MCF 10A (cell line): ENCODE measurements at places on chromosomes 5 and 9.
A peak's percentile ranks its signal among the peaks of the same experiment; 100 is the strongest.

DNA sequence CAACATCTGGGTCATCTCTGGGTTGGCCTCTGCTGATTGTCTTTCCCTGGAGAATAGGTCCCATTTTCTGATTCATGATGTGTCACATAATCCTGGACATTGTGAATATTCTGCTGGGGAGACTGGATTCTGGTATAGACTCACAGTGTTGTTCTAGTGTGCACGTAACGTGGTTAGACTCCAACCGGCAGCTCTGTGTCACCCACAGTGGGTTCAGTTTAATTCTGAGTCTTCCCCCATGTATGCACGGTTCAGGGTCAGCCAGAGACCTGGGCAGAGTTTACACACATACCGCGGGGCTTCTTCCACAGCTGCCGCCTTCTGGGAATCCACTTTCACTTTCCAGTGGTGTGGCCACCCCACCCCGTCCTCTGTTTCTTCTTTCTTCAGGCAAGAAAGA lies 38.0 kb upstream of the LRRC14B start:
- no peak overlapping the region for H3K4me3 ChIP-seq
- H3K27me3 ChIP-seq: peaks cover 9% of the 10 kb centered on the region
- H3K36me3 ChIP-seq: no peaks in the 10 kb centered on the region

GRCh38 chr5:17064241-17064640 lies 128.2 kb upstream of the MYO10 start:
- no peak overlapping the region for H3K27ac ChIP-seq
- no peaks in the 10 kb centered on the region for H3K4me1 ChIP-seq

GRCh38 chr9:109466623-109467590 lies 31.2 kb downstream of the PTPN3 start:
- peak overlapping the region; percentile 41 for H3K4me3 ChIP-seq
- peak overlapping the region; percentile 17 for H3K27ac ChIP-seq
- H3K36me3 ChIP-seq: peaks cover 6% of the 10 kb centered on the region
- no peaks in the 10 kb centered on the region for H3K27me3 ChIP-seq

DNA sequence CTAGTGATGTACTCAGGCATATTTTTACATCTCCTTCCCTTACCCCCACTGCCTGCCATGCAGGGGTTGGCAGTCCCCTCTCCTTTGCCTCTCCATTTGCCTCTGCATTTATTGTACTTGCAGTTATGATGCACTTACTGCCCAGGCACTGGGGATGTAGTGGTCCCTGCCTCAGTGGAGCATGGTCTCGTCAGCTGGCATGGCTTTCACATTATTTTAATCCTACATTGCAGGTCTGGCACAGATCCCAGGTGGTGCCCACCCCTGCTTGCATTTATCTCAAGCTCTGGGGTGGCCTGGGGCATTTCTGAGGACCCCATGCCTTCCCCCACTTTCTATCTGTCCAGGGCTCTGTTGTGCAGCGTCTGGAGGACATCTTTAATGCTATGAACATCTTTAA lies 23.2 kb upstream of the PITX1 start:
- H3K27ac ChIP-seq: no peak overlapping the region
- H3K4me1 ChIP-seq: no peaks in the 10 kb centered on the region
- no peak overlapping the region for H3K4me3 ChIP-seq
- DNase-seq: no peak
- H3K36me3 ChIP-seq: no peaks in the 10 kb centered on the region
- H3K27me3 ChIP-seq: no peaks in the 10 kb centered on the region

- no peak overlapping the region for H3K27ac ChIP-seq
- H3K4me1 ChIP-seq: no peaks in the 10 kb centered on the region
- no peak overlapping the region for H3K4me3 ChIP-seq
- DNase-seq: no peak
- no peaks in the 10 kb centered on the region for H3K36me3 ChIP-seq
Measured at GRCh38 chr5:114726131-114726530, 364.3 kb downstream of the KCNN2 start.

DNA sequence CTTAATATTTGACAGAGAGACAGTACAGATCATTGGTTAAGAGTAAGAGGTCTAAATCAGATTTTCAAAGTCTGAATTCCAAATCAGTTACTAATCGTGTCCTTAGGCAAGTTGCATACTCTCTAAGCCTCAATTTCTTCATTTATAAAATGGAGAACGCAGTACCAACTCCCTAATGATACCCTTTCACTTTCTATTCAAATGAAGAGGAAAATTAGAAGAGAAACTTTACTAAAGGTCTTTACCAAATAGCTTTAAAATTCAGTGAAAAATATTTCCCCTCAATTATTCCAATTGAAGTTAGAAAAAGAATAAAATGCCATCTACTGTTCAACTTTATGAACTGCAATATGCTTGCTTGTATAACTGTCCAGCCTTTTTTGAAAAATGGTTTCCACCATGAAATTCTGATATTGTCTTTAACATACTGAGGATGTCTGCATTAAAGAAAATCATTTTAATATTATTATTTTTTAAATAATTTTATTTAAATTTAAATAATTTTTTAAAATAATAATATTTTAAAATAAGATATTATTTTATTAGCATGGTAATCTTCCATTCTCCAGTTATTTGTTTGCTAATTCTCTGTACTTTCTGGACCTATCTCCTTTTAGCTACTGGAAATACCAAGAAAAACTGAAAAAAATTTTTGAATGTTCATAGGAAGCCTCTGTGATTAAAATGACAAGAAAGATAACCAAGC lies 36.0 kb downstream of the POC5 start:
- H3K36me3 ChIP-seq: peaks cover 53% of the 10 kb centered on the region
- no peaks in the 10 kb centered on the region for H3K4me1 ChIP-seq
- no peaks in the 10 kb centered on the region for H3K27me3 ChIP-seq

DNA sequence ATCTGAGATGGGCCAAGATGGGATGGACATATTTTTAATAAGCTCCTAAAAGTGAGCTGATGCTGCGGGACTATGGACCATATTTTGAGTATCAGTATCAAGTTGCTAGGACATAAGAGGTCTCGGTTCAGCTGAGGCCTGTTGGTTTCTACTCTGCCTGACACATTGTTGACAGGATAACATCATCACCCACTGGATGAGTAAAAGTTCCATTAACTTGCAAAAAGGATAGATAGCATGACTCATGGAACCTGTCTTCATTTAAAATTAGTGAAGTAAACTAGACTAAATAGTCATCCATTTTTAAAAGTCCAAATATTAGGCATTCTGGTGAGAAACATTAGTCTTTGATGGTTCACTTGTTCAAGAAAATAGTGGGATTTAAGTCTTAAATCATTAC lies 33.3 kb downstream of the PARP8 start:
- no peaks in the 10 kb centered on the region for H3K27me3 ChIP-seq
- no peak overlapping the region for H3K27ac ChIP-seq
- H3K4me3 ChIP-seq: no peak overlapping the region
- peaks cover 4% of the 10 kb centered on the region for H3K36me3 ChIP-seq
- H3K4me1 ChIP-seq: peaks cover 11% of the 10 kb centered on the region
- peak; percentile 2 for DNase-seq

GRCh38 chr5:88861231-88861630 lies 21.8 kb downstream of the MEF2C start:
- no peak for DNase-seq
- H3K4me3 ChIP-seq: no peak overlapping the region
- no peak overlapping the region for H3K27ac ChIP-seq
- peaks cover 12% of the 10 kb centered on the region for H3K27me3 ChIP-seq
- no peaks in the 10 kb centered on the region for H3K4me1 ChIP-seq

DNA sequence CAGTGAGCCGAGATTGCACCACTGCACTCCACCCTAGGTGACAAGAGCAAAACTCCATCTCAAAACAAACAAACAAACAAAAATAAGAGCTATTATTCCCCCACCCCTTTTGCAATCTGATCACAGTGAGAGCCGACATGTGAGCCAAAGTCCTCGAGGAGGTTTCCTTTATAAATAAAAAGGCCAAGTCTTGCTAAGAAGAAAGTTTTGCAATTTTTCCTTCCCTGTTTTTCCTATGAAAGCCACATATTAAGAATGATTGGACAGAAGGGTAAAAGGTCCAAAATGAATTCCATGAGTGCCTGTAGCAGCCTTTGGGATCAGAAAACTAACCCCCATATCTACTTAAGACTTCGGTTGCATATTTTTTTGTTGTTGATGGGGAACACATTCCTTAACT lies 179.7 kb downstream of the TSSK1B start:
- H3K4me3 ChIP-seq: no peak overlapping the region
- no peaks in the 10 kb centered on the region for H3K27me3 ChIP-seq
- peaks cover 6% of the 10 kb centered on the region for H3K4me1 ChIP-seq
- peaks cover 6% of the 10 kb centered on the region for H3K36me3 ChIP-seq

DNA sequence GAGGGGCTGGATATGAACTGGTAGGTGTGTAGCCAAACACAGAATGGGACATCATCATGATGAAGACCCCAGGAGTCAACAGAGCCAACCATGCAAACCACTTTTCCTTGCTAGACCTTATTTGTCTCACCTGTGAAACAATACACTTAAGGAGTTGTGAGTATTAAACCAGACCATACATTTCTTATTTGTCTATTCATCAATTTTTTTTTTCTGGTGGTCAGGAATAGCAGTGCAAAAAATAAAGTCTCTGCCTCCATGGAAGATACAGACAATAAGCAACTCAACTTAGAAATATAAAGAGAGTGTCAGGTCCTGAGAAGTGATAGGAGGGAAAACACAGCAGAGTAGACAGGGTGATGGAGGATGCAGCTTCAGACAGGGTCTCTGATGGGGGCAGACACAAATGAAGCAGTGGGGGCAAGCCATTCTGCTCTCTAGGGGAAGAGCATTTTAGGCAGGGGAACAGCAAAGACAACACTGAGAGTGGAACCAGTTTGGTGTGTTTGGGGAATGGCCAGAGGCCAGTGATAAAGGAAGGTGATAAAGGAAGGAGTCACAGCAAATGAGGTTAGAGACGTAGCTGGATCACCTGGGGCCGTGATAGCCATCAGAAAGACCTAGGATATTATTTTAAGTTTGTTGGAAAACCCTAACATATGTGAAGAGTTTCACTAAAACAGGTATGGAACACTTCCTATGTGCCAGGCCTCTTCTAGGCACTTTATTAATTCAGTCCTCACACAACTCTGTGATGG lies 256.2 kb downstream of the MAN2A1 start:
- H3K27me3 ChIP-seq: no peaks in the 10 kb centered on the region
- no peaks in the 10 kb centered on the region for H3K4me1 ChIP-seq
- H3K27ac ChIP-seq: no peak overlapping the region
